Uterus (tissue), 4 donors: ENCODE measurements at places on chromosomes 12 and 14.

DNA sequence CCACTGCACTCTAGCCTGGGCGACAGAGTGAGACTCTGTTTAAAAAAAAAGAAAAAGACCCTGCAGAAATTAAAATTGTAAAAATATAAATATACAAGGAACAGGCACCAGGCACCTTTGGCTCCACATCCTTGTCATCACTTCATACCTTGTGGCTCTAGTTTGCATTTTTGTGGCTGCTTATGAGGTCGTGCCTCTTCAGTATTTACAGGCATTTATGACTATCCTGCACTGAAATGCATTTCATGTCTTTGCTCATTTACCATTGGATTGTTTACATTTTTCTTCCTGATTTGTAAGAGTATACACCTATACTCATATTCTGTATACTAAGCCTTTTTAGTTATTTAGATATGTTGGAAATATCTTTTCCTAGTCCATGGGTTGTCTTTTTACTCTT, 20.1 kb downstream of the BICD1 start:
- DNase-seq, result no peak

GRCh38 chr14:81408595-81408994, 8.5 kb upstream of the STON2 start:
- DNase-seq, result no peak

DNA sequence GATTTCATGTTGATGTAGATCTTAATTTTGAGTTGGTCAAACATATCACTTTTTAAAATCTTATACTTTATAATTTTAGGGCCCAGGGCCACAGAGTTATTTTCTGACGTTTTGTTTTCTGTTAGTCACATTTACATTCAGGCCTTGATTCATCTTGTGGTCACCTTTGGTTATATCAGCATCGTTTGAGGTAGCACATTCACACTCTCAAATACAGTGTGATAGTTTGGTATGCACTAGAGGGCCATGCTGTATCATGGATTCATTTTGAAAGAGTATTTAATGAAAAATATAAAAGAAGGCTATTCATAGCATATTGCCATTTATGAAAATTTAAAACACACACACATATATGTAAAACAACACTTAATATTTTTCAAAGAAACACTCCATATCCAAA, 274.6 kb downstream of the RAD51B start:
- no peak for DNase-seq

DNA sequence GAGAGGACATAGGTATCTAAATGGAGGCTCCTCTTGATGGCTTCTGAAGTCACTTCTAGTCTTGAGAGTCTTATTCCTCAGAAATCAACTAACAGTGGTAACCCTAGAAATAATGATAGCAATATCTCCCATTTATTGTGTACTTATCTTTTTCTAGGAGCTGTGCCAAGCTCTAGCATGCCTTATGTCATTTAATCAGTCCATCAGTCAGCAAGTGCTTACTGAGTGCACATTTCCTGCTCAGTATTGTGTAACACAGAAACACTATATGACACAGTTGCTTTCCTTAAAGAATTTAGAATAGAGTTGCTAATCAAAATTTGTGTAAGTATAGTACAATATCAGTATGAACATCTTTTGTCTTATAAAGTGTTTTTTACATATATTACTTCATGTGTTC, 36.6 kb downstream of the KRT76 start:
- no peak for DNase-seq

- DNase-seq, result no peak
Observed at GRCh38 chr12:122743895-122744525, 8.6 kb upstream of the DENR start.

- DNase-seq, result peak; percentile 96
Observed at GRCh38 chr12:47820631-47821345, 1.1 kb upstream of the HDAC7 start.

DNA sequence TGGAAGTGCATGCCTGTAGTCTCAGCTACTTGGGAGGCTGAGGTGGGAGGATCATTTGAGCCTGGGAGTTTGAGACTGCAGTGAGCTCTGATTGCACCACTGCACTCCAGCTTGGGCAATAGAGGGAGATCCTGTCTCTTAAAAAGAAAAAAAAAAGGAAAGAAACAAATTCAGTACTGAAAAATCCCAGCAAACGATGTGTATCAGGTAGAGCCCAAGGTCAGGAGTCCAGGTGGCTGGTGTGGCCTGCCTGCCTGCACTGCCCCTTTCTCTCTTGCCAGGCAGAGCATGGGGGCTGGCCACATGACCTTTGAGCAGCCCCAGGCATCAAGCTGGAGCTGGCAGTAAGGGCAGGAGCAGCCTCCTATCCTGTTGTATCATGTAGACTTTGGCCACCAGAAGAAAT, 31.8 kb downstream of the ELK3 start:
- no peak for DNase-seq

- no peak for DNase-seq
Observed at GRCh38 chr14:85009506-85009905, 520.4 kb upstream of the FLRT2 start.

DNA sequence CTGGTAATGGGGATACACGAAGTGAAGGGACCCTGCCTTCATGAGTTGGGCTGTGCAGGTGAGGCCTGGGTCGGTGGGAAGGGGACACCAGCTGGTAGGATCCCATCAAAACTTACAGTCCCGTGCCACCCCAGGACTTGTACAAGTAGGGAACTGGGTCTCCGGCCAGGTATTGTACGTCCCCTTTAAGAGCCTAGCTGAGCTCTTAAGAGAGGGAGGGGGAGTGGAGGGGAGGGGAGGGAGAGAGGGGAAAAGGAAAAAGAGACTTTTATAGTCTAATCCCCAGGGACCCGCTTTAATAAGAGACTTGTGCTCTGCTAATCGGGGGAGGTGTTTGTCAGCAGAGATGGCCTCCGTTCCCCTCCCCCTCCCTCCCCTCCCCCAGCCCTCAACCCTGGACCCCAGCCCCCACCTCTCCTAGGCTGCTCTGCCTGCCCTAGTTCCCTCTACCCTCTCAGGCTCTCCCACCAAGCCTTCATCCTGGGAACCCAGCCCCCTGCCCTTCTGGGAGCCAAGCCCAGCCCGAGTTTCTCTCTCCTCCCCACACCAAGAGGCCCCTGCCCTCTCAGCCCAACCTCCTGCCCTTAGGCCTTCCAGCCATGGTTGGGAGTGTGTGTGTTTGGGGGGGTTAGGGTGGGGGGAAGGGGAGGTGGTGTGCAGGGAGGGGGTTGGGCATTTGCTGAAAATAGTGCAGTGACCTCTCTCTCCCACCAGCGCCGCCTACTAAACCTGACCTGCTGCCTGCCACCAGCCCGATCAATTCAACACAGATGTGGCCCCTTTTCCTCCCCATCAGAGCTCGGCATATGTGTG, 2.6 kb downstream of the GDF11 start:
- DNase-seq, result peak; percentile 57

DNA sequence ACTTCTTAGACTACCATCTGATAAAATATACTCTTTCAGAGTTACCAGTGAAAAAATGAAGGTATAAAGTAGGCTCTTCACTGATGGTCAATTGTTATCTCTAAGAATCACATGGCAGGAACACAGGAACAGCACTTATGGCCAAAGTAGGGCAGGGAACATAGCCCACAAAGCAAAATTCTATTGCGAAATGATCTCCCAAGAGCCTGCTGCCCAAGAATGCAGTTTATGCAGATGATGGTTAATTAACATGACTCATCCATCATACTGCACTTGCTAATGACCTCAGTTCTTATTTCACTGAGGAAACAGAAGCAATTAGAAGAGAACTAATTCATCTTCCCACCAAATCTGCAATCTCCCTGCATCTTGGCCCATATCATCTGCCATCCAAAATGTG, 133.8 kb downstream of the SLC2A13 start:
- DNase-seq, result no peak

DNA sequence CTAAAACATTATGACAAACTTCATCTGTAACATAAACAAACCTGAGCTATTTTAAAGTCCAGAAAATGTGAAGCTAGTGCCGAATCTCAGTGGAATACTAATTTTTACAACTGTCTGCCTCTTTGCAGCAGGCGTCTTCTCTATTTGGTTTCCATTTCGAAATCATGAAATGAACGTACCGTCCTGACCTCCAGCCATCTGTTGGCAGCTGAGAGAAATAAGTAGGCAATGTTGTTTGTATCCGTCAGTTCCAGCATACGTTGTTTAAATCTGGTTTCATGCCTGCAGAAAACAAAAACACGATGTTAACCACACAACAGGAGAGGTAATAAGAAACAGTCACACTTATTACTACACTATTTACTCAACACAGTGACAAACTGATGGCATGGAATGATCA, 54.3 kb upstream of the KCNJ8 start:
- DNase-seq, result peak; percentile 53

- DNase-seq, result no peak
Observed at GRCh38 chr14:56812364-56813141, 2.3 kb upstream of the OTX2 start.

DNA sequence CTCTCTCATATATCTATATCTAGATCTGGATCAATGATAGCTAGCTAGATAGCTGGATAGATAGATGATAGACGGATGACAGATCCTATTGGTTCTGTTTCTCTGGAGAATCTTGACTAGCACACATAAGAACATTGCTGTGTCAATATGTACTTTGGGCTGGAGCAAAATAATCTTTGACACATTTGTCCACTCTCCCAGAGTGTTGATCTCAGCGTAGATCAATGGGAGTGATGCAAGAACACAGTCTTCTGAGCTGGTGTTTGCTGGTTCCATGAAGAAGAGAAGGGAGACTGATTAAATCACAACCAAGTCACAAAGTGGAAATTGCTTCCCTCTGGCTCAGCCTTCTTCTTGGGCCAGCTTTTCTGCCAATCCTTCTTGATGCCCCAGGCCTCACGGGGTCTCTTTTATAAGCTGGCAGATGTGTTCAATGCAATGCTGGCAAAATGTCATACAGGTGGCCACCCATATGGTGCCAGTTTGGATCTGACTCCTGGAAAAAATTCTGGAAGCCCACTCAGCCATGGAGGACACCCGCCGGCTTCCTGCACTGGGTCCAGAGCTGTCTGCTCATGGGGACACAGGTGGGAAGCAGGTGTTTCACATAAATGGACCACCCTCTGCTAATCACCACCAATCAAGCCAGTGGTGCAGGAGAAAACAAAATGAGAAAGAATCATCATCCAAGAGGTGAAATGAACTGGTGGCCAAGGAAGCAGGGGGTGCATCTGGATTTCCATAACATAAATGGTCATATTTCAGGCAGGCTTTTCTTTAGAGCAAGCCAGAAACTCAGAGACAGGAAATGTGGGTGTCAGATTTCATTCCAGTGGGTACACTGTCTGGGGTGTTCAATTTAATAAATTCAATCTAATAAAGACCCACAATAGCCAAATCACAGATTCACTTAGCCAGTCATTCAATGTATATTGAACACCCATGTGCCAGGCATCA, 310.3 kb downstream of the DPF3 start:
- DNase-seq, result no peak

DNA sequence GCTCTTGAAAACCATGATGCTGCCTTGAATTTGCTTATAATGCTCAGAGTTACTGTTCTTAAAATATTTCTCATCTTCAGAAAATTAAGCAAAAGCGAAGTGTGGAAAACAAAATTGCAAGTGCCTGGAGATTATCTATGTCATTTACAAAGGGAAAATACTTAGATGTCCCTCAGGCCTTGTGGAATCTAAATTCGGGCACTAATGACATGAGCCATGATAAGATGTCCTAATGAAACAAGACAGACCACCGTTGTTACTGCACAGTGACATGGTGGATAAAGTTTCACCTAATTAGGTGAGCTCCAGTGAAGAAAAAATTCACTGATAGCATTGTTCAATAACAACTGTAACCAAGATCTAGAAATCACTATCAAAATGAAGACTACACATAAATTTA, 30.4 kb downstream of the PPP1R13B start:
- DNase-seq, result no peak

GRCh38 chr14:92584816-92585215, 71.2 kb downstream of the RIN3 start:
- DNase-seq, result no peak

- DNase-seq, result no peak
Observed at GRCh38 chr12:115632308-115632707, 645.2 kb downstream of the MED13L start.

DNA sequence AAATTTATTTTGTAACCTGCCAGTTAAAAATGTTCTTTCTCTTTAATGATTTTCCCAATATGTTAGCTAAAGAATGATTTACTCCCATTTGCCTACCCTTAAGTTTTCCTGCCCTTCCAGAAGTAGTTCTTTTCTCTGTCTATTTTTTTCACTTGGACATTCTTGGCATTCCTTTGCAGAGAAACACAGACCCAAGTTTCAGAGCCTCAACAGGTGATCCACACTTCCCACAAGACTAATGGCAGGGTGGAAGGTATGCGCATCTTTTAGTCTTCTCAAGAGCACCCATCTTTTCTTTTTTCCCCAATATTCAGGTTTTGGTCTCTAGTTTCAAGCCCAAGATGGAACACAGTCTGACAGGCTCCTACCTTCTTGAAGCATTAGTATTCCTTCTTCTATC, 420.7 kb downstream of the ADAMTS20 start:
- DNase-seq, result no peak

DNA sequence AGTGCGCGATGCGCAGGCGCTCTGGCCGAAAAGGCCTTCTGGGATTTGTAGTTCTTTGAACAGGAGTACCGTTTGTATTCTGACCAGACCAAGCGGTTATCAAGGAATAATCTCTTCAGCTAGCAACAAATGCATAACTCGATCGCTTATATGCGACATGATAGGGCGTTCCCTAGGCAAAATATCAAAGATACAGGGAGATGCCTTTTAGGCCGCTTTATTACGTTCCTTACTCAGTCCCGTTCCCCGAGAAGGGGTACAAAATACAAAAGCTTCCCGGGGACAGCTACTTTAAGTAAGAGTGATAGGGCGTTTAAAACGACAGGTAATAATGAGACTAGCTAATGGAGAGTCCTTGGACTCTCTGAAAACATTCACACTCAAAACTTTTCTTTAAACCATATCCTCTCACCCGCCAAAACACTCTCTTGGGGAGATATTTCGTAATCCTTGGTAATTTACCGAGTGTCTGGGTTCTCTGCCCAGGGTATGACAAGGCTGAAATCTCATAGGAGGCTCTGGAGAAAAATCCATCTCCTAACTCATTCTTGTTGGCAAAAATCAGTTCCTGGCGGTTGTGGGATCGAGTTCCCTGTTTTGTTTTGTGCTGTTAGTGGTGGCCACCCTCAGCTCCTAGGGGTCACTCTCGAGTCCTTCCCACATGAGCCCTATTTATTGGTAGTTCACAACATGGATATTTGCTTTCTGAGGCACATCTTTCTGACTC, 412 bp upstream of the SNW1 start:
- DNase-seq, result peak; percentile 40

- DNase-seq, result no peak
Observed at GRCh38 chr14:20719777-20720176, 25.9 kb upstream of the EDDM3A start.

DNA sequence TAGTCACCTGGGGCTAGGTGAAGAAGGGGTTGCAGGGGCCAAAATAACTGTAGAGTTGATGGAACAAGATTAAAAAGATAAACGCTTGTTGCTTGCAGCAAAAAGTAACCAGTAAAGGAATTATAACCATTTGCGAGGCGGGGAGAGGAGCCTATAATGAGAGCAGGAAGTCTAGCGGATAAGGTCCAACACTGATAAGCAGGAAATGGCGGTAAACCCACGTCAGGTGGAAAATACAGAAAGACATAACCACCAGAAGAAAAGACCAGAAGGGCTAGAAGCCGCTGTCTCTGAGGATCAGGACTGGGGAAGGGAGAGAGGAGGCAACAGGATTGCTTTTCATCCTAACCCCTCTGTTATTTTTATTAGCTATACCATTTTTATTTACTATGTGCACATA, 303.3 kb downstream of the DPF3 start:
- no peak for DNase-seq
